ENCODE measurements at places on chromosomes 12 and 14.
A peak's percentile ranks its signal among the peaks of the same experiment; 100 is the strongest.

DNA sequence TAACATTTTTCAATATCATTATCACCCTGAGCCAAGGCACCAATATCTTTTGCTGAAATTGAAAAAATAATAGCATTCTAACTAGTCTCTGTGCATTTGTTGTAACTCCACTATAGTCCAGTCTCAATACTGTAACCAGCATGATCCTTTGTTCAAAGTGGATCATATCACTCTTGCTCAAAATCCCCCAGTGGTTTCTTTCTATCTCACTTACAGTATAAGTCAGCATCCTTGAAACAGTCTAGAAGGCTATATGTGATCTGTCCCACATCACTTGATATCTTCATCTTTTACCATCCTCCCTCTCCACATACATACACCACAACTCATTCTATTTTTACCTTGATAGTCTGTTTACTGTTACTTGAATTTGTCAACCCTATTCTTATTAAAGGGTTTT is 435.7 kb downstream of the CCER1 start:
- DNase-seq, result no peak

DNA sequence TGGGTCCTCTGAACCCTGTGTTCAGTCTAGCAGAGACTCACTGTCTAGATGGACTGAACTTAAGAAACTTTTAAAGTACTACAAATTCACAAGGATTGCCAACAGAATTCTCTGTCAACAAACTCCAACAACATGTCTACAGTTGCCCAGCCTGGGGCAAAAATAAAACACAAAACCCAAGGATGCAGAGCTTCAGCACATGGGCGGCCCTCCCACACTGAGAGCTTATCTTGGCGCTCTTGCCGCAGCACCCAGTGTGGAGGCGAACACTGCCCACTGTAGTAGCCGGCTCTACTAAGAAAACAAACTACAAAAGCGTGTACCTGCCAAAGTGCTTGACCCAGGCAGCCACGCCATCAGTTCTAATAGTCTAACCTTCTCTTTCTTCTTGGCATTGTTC is 66.7 kb downstream of the PTPN21 start:
- DNase-seq, result no peak

DNA sequence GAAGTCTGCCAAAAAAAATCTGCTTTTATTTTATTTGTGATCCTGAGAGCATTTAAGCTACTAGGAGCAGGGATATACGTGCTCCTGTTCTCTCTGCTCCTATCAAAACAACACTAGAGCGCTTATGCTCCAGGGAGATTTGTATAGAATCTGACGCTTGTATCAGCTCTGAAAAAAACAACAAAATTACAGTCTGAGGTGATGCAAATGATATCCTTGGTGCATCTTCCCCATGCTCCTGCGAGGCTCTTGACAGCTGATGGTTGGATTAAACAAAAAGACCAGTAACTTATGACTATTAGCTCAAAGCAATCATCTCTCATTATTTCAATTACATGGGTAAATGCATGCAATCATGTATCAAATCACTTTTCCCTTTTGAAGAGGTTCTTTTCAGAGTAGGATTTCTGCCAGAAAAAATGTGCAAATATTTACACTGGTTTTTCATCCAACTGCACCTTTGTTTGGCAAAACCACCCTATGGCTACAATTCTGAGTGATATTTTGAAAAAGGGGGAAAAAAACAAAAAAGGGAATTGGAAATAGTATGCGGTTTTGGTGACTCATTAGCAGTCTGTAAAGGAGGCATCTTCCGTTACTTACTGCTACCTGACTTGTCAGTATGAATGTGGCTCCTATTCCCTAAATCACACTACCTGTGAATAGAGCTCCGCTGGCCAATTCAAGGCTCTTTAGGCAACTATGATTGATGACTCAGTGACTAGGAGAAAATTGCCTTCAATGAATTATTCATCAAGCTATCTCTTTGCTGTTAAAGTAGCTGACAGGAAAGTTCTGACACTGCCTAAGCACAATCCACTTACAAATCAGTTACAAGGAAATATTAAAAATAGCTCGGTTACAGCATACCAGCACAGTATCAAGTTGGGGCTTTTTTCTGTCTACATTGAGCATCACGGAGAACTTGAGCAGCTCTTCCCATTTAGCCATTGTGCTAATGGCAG is 450.0 kb downstream of the FOXG1 start:
- peak; percentile 76 for DNase-seq

- DNase-seq, result no peak
These were observed 50.4 kb downstream of the NINJ2 start for GRCh38 chr12:612886-613285.

DNA sequence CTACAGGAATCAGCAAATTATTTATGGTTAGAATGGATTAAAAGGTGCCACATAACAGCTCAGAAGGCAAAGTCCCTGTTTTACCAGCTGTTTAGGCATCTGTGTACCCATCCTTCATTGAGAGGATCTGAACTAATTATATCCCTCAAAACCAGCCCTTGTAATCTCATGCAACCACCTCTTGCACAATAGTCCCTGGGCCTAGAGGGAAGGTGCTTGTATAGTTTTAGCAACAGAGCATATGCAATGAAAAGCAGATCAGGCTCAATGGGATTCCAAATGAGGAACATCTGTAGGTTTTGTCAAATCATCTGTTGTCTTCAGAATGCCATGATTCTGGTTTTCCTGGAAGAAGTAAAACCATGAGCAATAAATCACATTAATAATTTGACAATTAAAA is 26.0 kb upstream of the GLIPR1L2 start:
- no peak for DNase-seq

GRCh38 chr12:98725476-98726247 is 80.6 kb downstream of the APAF1 start:
- DNase-seq, result peak; percentile 86

DNA sequence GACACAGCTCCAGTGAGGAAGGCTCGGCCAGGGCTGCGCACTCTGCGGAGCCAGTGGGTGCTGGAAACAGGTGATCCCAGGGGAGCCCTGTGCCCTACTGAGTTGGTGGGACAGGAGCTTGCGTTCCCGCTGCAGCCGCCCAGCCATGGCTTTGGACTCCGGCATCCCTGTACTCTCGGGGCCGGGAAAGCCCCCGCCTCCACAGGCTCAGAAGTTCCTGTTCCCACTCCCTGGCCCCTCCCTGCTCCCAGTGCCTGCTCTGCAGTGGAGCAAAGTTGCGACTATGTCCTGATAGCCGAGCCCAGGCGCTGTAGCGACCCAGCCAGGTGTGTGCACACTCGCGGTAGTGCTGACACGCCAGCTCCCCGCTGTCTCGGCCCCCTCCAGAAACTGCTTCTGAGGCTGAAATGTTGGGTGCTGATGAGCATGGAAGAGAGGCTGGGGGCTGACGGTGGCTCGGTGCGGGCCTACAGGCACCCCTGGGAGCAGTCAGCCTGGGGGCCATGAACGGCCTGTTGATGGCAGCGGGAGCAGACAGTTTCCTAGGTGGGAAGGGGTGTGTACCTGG is 344.6 kb upstream of the MGAT4C start:
- no peak for DNase-seq

- DNase-seq, result no peak
These were observed 35.8 kb upstream of the DICER1 start for GRCh38 chr14:95193081-95193480.

DNA sequence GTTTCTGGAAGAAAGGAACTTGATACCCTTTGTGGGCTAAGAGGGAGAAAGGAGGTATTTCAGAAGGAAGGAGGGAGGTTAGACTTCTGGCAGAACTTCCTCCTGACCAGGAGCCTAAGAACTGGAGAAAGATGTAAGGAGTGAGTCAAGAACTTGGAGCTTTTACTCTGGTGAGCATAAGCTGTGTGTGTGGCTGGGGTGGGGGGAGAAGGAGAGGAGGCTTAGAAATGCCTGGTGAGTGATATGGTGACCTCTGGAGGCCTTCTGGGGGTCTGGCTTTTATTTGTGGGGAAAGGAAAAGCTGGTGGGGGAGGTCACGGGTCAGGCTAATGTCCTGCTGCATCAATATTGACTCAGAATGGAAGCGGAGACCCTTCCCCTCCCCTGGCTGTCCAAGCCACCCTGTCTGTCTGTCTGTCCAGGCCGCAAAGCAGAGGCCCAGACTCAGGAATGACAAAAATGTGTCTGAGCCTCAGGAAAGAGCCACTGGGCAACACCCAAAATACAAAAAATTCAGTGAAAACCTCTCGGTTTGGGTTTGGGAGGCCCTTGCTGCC is 4.8 kb downstream of the LRP1 start:
- no peak for DNase-seq

- DNase-seq, result no peak
These were observed 31.3 kb downstream of the ACTN1 start for GRCh38 chr14:68947802-68948201.

Measured in putamen (tissue), 1 donor.